ENCODE measurements at places on chromosomes 16 and 17.
A peak's percentile ranks its signal among the peaks of the same experiment; 100 is the strongest.

DNA sequence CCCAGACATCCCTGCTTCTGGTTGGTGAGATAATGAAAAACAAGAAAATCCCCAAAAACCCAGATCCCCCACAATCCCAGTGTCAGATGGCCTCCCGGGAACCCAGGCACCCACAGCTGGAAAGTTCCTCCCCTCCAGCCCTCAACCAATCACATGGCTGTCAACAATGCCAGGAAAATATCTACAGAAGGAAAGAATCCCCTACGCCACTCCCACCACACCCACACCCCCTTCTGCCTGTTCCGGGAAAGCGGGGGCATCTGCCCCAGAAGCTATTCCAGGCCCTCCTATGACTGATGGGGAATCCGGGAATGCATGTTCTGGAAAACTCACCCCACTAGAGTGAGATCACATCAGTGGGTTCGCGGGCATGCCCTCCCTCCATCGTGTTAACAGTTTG, 1.8 kb downstream of the TMEM95 start:
- DNase-seq: no peak

DNA sequence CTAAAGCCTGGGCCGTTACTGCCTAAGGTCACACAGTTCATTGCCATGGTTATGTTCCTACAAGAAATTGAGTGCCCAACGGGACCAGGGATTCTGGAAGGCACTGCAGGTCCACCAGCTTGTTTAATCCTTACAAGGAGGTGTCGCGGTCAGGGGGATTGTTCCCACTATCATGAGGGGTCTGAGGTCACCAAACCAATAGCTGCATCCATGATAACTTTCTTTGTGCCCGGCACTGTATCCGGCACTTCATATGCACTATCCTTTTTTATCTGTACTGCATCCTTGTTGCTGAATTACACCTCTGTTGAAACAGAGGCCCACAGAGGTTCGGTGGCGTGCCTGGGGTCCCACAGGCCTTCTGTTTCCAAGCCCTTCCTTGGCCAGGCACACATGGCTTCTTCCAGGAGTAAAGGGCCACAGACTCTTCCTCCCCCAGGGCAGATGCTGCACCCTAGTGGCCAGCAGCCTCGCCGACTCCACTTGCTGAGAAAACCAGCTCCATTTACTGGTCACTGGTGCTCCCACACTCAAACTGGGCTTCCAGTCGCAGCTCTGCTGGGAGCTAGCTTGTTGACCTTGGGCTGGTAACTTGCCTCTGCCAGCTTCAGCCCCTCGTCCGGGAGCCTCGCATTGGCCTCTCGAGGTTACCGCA, 82.0 kb upstream of the PLCG2 start:
- DNase-seq: peak; percentile 45

DNA sequence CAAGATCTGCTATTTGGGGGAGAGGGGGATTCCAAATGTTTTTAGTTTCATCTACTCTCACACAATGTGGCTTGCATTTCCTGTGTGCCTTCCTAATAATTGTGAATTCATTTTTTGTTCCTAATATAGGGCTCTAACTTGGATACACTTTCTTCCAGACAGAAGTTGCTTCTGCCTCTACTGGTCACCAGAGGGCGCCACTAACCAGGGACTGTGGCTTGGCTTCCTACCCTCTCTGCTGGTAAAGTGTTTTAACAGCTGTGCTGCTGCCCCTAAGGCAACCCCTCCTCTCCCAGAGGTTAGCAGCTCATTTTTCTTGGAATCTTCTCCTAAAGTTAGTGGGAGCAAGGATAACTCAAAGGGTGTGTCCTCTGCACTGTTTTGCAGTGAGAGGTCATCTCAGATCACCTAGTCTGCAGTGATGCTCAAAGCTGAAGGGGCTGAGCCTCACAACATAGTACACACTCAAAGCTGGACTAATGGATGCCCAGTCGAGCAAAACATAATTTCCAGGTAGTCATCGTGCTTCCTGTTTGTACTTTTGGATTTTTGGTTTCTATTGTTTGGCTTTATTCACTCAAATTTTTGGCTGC, 5.0 kb upstream of the PRSS54 start:
- peak; percentile 26 for DNase-seq

DNA sequence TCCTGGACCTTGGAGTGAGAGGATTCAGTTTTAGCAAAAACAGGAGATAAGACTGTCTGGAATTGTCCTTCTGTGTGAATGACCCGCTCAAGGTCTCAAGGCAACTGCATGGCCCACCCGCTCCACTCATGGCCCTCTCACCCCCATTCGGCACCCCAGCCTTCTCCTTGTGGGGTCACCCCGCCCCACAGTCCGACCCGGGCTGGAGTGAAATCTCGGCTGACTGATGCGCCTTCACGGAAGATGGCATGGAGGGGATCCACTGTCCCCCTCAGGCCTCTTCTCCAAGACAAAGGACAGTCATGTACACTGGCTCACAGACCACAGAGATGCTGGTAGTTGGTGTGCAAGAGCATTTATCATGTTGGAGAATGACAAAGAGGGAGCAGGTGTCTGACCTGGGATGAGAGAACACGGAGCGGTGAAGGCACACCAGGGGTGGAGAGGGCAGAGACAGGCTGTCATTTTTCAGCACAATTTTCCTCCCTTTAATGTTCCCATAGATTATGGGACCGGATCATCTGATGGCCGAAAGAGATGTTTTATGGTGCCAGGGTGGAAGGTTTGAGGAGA, 391.9 kb upstream of the TNRC6C start:
- DNase-seq: no peak

DNA sequence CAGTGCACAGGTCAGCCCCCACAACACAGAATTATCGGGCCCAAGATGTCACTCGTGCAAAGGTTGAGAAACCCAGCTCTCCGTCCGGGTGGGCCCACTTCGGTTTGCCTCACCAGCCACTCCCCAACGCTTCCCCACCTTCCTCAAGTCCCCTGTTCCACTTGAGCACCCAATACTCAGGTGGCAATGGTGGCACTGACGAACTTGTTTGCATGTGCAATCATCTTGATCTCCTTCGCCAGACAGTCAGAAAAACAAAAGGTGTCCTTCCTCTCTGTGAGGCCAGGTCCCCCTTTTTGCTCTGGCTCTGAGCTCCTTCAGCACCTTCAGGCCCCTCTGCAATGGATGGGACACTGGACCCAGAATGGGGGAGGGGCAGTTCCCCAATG, 3.7 kb downstream of the GGA2 start:
- DNase-seq: no peak

DNA sequence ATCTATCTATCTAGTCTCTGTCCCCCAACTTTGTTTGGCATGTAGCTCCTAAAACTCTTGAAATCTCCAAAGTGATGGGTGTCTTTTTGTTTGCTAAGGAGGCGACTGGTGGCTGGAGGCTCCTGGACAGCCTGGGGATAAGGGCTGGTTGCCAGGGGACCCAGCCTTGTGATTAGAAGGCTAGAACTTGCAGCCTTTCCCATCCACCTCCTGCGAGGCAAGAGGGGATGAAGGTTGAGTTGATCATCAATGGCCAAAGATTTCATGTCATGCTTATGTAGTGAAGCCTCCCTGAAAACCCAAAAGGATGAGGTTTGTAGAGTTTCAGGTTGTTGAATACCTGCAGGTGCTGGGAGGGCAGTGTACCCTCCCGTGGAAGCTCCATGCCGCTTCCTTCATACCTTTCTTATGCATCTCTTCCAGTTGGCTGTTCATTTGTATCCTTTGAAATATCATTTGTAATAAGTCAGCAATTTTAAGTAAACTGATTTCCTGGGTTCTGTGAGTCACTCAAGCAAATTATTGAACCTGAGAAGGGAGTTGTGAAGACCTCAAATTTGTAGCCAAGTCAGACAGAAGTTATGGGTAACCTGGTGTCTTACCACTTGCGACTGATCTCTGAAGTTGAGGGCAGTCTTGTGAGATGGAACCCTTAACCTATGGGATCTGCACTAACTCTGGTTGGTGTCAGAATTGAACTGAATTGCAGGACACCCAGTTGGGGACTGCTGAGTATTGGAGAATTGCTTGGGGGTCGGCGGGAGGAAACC, 202.4 kb downstream of the SEC14L1 start:
- no peak for DNase-seq

DNA sequence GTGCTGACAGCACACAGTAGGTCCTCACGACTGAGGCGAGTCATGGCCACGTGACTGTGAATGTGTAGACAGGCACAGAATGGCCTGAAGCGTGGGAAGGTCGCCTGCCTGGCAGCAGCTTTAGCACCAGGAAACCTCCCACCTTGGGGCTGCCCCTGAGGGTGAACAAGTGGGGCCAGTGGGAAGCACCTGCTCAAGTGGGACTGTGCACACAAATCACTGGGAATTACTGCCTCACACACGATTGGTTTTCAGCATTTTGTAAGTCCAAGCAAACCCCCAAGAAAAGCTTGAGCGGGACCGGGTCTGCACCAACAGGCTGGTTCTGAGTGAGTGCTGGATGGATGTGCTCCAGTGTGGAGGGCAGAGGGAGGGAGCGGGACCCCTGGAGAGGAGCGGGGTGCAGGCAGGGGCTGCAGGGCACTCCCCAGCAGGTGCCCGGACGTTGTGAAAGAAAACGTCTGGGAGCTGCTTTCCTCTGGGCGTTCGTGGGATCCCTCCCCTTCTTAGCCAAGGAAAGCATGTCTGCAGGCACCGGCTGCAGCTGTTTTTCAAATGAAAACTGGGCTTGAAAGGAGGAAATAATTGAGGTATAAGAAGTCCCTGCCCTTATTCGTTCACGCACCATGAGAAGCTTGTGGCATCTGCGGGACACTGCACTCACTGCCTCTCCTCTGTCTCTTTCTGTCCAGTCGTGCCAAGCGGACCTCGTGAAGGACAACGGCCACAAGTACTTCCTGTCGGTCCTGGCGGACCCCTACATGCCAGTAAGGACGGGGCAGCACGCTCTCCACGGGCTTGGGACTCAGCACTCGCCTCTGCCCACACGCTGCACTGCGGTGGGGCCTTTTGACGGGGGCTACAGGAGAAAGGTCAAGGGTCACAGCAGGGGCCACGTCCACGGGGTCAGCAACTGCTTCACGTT, 111.7 kb upstream of the CHMP6 start:
- no peak for DNase-seq

GRCh38 chr17:37541880-37542660, 52.4 kb downstream of the DUSP14 start:
- DNase-seq: no peak

- no peak for DNase-seq
These were observed 144.4 kb downstream of the GAS7 start for GRCh38 chr17:10053782-10054540.

DNA sequence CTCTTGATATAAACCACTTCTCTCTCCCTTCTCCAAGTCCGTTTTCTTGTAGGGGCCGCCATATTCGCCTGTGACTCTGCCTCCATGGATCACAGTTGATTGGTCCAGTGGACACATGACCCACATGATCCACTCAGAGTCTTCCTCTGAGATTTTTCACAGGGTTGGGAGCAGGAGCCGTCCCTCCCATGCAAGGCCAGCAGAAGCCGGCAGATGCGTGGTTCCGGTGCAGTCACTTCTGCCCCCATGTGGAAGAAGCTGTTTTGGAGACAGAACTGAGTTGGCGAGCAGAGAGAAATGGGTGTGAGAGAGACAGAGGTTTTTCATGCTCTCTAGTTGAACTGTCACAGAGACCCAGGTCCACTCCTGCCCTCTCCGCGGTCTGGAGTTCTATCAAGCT, 83.3 kb downstream of the C16orf95 start:
- DNase-seq: peak; percentile 23

- no peak for DNase-seq
These were observed 370.2 kb upstream of the MAF start for GRCh38 chr16:79970551-79971236.

DNA sequence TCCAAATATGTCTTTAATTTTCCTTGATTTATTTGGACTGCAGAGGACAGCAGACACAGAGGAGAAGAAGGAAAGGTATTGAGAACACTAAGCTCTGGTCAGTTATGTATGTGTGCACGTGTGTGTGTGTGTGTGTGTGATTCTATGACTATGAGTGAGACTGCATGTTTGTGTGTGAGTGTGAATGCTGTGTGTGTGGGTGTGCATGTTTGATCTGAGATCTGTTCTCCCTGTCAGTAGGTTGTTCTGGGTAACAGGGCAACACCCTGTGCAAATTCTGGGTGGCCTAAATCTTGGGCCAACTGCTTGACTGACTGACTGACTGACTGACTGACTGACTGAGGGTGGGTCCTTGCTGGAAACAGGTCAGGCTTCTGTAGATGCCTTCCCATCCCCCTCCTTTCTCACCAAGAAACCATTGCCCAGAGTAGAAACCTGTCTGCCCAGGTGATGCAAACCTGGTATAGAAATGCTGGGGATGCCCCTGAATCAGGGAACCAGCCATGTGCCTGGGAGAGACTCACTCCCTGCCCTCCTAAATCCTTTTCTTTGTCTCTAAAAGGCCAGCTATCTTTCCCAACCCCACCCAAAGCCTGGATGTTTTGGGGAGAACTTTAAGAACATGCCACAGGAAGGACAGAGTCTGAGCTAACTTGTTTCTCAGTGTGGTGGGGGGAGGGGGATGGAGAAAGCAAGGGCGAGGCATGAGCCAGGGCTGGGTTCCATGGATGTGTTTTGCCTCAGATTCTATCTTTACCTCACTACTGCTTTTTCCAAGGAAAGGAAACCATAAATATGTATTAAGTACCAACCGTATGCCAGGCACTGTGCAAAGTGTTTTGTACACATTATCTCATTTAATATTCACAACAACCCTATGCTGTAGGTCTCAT, 4.5 kb upstream of the NR1D1 start:
- DNase-seq: no peak

DNA sequence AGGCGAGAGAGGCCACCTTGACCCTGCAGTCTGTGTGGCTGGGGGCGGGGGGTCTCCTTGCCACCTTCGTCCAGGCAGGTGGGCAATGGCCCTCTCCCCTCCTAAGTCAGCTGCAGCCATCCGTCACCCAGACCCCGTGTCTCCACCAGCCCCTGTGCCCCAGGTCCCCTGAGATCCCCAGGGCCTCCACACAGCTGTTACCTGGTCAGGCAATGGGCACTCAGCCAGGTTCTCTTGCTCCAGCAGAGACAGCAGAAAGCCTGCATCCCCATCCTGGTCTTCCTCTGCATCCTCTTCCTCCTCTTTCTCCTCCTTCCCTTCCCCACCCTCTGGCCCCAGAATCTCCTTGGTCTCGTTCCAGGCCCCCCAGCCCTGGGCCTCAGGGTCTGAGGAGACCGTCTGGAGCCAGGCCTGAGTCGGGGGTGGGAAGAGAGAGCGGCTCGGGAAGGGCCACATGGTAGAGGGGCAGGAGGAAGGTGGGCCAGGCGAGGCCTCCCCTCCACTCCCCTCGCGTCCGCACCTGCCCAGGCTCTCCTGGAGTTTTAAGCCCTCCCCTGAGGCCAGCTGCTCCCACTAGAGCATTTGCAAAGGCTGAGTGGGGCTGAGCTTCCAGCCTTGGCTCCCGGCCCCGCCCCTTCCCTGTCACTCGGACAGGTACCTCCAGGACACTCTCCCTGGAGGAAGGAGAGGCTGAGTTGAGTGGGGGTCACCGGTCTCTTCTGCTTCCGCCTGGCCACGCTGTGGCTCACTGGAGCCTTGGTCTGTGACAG, at the start of gene PABPN1L:
Gene PABPN1L, minus strand, starts transcription at position 510 of the 770 bp plus-strand sequence. Its CDS starts 54 bp downstream, at position 456.
- no peak for DNase-seq

Data from HepG2 (cell line).